ENCODE measurements at places on chromosomes 11 and 22.

DNA sequence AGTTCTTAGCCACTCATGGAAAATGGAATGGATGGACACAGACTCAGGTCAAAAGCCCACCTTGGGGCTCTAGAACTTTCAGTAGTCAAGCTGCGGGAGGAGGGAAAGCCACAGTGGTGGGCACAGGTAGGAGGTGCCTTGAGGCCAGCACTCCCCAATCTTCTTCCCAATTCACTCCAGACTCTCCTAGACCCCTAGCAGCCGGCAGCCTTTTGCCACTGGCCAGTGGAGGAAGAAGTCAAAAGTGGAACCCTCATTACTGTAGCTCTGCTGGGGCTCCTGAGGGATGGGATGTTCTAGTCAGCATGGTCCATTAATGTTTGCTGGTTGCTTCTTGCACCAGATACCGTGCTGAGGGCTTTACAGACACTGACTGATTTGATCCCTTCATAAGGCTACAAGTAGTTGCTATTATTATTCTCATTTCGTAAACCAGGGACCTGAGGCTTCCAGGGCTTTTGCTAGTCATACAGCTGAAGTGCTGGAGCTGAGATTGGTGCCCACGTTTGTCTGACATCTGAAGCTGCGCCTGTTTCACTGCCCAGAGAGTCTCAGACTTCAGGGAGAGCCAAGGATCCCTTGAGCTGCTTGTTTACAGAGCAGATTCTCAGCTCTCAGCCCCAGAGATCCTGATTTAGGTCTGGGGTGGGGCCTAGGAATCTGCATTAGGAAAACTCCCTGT is 1.1 kb downstream of the UCP3 start:
- DNase-seq, result no peak

GRCh38 chr11:2306877-2307500 is 5.2 kb downstream of the TSPAN32 start:
- DNase-seq, result no peak

GRCh38 chr11:121374286-121374985 is 77.7 kb upstream of the SORL1 start:
- DNase-seq, result no peak

DNA sequence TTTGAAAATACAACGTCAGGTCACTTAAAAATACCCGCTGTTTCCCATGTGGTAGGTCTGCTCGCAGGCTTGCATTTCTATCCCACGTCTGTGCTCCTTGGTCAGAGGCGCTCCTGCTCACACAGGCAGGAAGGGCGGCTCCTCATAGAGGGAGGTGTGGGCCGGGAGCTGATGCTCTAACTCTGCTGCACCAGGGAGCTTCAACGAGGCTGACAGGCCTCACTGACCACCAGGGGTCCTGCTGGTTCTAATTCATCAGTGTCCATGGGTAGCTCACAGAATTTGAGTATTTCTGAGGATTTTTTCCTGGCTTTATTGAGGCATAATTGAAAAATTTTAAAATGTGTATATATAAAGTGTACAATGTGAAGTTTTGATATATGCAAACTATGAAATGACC is 68.5 kb downstream of the PIWIL3 start:
- no peak for DNase-seq

DNA sequence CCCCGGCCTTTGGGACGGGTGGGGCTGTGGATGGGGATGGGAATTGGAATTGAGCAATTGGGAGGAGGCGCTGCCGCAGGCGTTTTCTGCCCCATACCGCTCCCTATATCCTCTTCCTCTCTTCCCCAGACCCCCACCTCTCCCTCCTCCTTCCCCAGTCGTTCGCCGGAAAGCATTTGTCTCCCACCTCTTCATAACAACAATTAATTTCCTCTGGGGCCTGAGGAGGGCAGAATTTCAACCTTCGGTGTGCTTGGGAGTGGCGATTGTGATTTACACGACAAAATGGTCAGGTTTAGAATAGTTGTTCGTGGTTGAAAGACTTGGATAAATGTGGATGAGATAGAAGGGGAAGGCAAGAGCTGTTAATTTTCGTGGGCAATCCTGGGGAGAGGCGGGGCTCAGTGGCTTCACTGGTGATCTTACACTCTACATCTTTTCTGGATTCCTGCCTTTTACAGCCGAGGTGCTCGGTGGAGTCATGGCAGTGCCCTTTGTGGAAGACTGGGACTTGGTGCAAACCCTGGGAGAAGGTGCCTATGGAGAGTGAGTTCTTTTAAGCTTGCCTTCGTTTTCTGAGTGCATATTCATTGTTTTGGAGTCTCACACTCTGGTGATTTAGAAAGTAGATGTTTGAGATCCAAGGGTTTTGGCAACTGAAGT is 1.5 kb downstream of the CHEK1 start:
- DNase-seq, result peak; percentile 62
